NCI-H1436 treated with DMSO at 0.1 percent for 48 hours (cell line): ENCODE measurements at places on chromosomes 3 and 15.

DNA sequence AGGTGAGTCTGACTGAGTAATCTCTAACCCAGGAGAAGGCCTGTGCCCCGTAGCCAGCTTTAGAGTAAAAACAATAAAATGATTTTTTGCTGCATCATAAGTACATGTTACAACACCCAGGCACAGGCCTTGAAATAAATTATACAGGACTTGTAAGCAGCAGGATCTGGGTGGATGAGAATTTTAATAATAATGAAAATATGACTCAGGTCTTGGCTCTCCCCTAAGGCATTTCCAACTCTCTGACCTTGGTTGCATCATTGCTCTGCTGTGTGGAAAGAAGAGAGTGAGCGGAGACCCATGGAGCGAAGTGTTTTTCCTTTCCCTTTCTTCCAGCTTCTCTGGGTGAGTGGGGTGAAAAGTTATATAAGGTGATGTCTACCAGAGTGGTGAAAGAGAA is 44.6 kb downstream of the EOMES start:
- no peak for DNase-seq

DNA sequence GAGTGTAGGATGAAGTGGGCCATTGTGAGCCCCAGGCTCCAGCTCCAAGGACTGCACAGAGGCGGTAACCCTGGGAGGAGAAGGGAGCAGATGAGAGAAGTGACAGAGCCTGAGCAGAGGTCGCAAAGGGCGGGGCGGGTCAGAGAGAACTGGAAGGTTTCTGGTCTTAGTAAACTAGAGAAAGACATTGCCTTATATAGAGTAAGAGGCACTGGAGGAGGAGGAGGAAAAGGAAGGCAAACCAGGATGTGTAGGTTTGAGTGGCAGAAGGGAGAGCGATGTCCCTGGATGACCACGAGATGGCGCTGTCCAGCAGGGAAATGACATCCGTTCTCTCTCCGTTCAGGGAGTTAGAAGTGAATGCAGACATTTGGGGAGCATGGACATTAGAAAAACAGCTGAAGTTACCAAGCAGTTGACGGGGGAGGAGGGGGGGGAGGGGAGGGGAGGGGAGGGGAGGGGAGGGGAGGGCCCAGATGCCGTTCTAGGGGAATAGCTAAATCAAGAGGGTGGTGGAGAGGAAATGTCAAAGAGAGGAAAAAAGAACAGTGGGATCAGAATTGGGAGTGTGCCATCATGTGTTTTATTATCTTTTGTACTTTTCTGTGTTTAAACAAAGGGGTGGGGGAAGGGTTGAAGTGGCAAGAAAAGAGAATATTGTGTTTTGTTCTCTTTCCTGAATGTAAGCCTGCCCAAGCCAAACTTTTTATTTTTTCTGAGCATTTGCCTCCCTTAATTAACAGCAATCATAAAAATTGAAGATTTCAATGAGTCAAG is 48.8 kb downstream of the STARD5 start:
- no peak for DNase-seq

DNA sequence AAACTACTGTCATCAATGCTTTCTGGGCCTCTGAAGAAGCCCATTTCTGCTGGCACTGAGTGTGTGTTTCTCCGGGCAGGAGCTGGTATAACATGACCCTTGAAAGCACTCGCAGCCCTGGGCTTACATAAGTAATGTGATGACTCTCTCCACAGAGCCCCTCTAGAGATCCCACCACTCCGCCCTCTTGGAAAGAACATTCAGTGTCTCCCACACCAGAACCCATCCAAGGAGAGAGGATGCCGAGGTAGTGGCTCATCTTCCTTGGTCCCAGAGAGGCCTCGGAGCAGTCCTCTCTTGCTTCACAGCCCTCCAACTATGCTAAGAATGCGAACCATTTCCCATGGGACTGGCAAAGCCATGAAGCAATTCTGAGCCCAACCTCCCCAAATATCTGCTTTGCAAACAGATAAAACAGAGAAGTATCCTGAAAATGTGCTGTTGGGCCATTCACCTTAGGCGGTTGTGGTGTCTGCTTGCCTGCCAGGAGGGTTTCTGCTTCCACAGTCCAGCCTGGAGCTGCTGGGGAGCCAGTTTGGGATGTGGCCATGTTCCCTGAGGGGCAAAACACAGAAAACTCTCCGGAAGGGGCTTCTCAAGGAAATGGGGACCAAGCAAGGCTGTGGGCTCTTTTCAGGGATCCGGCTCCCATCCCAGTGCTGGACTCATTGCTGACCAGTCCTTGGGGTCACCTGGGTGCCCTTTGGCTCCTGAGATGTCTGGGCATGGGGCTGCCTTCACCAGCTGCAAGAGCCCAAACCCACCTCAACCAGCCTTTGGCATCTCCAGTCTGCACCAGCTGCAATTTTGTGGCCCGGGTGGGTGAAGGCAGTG is 47.3 kb downstream of the AMOTL2 start:
- DNase-seq, result no peak

DNA sequence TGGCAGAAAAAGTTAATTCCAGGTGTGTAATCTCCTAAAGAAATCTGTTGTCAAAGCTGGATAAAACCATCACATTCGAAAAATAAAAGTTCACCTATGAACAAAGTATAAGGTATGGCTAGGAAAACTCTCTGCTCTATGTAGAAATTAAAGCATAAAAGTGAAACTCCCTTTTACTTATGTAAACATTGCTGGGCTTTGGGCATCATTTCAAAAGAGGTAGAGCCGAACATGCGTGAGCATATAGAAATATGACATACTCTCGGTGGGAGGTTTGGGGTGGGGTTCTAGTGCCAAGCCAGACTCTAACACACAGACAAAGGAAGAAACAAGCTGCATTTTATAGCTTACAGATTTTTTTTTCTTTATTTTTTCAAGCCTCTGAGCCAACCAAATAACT is 306.8 kb upstream of the ATP11B start:
- DNase-seq, result no peak

- DNase-seq, result no peak
These were observed 253.3 kb downstream of the FAM43A start for GRCh38 chr3:194938845-194939531.

- no peak for DNase-seq
These were observed 31.5 kb downstream of the FBLN2 start for GRCh38 chr3:13580256-13581023.

DNA sequence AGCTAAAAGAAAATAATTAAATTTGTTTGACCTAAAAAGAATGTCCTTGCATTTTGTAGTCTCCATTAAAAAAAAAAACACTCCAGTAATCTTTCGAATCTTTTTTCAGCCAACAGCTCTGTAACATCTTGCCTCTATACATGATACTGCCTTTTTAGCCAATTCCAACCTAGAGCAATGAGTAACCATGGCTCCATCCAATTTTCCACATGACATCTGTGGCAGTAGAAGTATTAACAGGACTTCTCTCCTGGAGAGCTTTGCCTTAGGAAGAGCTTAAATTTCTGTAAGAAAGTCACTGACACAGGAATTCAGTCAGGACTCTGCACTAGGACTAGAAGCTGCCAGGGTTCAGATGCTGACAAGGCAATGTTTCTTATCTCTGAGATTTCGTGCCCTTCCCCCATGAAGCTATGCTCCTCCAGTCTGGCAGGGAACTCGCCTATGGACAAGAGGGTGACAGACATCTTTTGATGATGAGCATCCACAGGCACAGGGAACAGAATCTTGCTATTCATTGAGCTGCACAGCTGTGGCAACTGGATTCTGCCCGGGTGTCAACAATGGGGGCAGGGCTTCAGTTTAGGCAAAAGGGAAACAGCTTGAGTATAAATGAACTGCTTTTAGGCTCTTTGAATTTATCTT is 81.8 kb downstream of the ALCAM start:
- DNase-seq, result no peak

DNA sequence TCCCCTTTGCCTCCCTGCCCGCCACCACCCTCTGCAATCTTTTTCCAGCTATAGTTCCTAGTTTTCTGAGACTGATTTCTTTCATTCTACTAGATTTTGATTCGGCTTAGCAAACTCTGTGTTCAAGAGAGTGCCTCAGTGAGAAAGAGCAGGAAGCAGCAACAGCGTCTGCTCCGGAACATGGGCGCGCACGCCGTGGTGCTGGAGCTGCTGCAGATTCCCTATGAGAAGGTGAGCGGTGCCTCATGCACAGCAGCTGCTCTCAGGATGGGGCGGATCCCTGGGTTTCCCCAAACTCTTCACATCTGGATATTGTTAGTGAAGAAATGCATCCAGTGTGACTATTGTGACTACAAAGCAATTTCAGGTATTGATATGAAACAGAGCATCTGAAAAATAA is 191.8 kb downstream of the ITPR1 start:
- no peak for DNase-seq

DNA sequence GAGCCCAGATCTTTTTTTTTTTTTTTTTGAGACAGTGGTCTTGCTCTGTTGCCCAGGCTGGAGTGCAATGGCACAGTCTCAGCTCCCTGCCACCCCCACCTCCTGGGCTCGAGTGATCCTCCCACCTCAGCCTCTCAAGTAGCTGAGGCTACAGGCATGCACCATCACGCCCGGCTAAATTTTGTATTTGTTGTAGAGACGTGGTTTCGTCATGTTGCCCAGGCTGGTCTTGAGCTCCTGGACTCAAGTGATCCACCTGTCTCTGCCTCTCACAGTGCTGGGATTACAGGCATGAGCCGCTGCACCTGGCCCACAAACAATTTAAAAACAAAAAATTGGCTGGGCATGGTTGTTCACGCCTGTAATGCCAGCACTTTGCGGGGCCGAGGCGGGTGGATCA is 22.6 kb upstream of the SLC6A6 start:
- no peak for DNase-seq

- no peak for DNase-seq
These were observed 311.9 kb downstream of the EDEM1 start for GRCh38 chr3:5499404-5499803.

DNA sequence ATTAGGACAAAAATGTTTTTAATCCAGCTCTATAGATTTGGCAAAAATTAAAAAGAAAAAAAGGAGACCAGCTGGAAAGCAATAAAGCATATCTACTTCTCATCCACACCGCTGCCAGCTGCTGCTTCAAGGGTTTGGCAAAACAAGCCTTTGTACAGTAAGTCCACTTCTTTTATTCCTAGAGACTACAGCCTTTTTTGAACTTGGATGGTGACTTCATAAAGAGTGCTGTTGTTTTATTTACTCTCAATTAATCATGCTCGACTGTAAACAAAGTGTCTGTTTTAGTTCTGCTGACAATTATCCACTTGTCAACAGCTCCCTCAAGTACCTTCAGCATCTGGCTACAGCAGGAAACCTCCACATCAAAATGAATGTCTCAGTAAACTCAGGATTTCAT is 12.3 kb upstream of the FOXB1 start:
- no peak for DNase-seq

DNA sequence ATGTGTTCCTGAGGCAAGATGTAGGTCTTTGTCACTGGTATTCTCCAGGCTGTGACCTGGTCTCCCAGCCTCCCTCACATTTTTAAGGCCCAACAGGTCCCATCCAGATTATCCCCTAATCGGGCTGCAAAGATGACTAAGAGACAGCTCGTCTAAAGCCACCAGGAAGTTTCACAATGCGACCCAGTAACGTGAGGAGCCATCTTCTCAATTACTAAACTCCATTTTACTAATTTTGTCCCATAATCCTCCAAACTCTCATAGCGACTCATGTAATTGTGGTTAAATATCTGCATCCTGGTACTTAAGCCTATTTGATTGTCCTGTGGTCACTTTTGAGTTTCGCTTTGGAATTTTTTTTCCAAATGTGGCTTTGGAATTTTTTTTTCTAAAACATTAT is 8.7 kb upstream of the PLA2G4F start:
- DNase-seq, result no peak

- no peak for DNase-seq
These were observed 31.9 kb downstream of the CEP63 start for GRCh38 chr3:134517791-134518190.

DNA sequence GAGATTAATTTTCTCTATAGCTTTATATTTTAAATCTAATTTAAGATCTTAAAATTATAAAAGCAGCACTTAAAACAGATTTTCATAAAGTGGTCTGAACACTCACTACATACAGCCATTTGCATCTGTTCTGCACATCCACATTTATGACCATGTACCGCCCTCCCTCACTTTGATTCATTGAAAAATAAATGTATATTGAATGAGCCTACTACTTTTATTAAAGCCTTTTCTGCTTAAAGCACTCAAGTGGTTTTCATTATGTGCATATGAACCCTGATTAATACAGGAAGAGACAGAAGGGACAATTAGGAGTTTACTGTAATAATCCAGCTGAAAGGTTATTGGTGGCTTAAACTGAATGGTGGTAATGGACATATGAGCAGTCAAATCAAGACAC is 129.4 kb downstream of the DLG1 start:
- DNase-seq, result no peak

DNA sequence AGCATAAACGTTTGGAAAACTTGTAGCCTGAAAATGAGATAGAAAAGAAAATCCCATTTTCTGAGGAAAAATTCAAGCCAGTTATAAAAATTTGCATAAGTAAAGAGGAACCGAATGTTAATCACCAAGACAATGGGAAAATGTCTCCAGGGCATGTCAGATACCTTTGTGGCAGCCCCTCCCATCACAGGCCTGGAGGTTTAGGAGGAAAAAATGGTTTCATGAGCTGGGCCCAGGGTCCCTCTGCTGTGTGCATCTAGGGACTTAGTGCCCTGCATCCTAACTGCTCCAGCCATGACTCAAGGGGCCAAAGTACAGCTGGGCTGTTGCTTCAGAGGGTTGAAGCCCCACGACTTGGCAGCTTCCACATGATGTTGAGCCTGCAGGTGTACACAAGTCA is 153.1 kb downstream of the TAFA4 start:
- DNase-seq, result no peak

DNA sequence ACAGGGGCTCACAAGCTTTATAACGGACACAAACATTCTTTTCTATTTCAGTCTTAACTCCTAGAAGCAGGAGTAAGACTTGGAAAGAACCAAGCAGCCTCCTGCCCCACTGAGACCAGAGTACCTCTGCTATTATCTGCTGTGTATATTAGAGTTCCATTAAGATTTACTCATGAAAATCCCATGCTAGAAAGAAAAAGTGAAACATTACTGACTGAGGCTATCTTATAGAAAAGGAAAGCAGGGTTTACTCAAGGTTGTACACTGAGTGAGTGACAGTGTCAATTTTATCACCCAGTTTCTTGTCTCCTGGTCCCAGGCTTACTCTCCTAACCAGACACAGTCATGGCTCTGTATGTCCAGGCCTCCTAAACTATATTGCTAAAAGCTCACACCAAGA is 97.9 kb upstream of the SOX2 start:
- no peak for DNase-seq
